ENCODE measurements at places on chromosomes 6 and 20.

GRCh38 chr20:34983089-34983820, 27.6 kb downstream of the MYH7B start:
- DNase-seq, result no peak

DNA sequence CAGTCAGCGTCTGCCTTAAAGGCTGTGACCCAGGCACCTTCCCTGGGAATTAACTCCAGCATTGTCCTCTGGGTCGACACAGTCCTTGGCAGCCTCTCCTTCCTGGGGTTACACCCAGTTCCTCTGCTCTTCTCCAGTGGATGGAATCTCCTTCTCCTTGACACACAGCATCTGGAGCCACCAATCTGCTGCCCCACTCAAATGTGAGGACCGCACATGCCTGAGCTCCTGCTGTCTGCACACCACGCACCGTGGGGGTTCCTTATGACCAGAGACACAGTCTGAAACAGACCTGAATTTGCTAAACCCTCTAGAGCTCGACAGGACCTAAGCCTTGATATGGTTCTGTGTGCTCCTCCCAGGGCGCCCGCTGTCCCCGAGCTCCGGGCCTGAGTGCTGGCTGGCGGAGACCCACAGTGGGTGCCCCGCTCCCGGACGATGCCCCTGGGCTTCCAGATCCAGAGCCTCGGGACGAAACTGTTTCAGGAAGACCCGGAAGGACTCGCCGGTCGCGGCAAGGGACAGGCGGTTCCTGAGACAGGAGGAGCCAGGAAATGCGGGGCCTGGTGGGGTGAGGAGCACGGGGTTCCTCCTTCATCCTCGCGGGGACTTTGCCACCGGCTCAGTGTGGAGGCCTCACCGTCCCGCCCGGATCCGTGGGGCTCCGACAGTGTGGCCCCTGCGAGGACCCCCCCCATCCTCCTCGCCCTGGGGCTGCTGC, 2.5 kb upstream of the RAET1G start:
- DNase-seq, result no peak

DNA sequence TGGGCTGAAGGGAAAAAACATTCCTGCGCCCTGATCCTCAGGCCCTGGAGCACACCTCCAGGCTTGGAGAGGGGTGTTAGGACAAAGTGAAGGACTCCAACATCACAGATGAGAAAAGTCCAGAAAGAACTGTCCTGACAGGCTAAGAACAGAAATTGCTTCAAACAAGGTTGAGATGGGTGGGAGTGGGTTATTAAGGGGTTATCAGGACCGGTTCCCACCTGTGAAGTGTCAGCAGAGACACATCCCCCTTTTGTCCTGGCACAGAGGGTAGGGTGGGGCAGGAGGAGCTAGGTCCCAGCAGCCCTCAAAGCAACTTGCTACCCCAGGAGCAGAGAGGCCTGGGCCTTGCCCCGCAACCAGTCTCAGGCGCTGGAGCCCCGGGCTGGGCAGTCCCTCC, 3.5 kb downstream of the SPDEF start:
- no peak for DNase-seq

- DNase-seq, result no peak
Observed at GRCh38 chr20:32454164-32455145, 96.3 kb downstream of the ASXL1 start.

DNA sequence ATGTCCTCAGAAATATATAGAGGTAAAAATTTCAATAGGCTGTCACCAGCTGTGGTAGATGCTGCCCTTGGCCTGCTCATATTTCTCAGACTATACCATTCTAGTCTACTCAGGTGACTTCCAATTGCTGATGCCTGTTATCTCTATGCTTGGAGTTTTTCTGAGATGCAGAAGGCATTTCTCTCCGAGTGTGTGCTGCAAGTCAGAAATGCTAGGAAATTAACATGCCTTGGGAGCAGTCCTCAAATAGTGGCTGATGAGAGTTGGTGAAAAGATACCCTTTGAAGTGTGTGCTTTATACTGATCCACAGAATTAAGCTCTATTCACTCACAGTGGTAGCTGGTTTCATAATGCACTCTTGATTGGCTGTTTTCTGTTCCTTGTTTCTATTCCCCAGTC, 43.2 kb upstream of the PKIB start:
- no peak for DNase-seq

- DNase-seq, result no peak
Observed at GRCh38 chr6:152117156-152118133, 310.0 kb downstream of the ESR1 start.

DNA sequence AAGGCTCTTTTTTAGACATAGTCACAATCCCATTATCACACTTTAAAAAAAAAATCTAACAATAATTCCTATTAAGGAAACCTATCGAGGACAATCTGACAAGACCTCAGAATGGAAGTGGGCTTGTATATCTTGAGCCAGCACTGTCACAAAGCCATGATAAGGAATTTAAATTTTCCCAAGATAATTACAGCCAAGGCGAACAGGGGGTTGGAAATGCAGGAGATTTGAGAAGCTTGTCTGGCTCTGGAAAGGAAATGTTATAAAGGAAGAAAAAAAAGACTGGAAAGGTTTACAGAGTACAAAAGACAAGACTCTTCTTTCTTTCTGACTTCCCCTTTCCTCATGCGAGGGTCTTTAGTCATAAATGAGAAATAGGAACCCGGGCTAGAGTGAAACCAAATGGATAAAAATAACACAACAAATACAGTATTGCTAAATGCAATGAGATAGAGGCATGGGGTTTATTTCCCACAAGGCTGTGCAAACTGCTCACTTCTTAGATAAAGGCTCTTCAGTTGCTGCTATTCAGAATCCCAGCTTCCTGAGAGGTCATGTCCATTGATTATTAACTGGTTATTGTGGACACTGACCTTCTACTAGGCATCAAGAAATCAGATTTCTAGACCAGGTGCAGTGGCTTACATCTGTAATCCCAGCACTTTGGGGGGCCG, 13.4 kb upstream of the GHRH start:
- no peak for DNase-seq

- no peak for DNase-seq
Observed at GRCh38 chr6:37515712-37516075, 16.0 kb upstream of the CCDC167 start.

GRCh38 chr20:49496043-49496442, 13.6 kb upstream of the KCNB1 start:
- DNase-seq, result no peak

DNA sequence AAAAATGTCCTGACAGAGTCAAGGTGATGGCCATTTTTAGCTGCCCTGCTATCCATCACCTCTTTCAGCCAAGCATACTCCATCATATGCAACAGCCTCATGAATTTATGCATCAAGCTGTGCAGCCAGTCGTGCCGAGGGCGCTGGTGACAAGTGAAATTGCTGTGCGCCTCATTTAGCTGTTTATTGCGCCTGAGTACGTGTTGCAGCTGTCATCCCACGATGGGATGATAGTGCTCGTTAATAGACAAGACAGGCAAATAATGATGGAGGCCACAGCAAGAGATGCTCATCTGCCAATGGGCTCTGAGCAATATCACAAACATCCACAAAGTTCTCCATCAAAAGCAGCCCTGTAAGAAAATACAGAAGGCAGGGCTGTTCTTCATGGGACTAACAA, 562.3 kb upstream of the POU3F2 start:
- no peak for DNase-seq

- DNase-seq, result no peak
Observed at GRCh38 chr20:17642404-17643269, 39.4 kb downstream of the RRBP1 start.

GRCh38 chr6:43786664-43787329, 16.8 kb downstream of the VEGFA start:
- no peak for DNase-seq

DNA sequence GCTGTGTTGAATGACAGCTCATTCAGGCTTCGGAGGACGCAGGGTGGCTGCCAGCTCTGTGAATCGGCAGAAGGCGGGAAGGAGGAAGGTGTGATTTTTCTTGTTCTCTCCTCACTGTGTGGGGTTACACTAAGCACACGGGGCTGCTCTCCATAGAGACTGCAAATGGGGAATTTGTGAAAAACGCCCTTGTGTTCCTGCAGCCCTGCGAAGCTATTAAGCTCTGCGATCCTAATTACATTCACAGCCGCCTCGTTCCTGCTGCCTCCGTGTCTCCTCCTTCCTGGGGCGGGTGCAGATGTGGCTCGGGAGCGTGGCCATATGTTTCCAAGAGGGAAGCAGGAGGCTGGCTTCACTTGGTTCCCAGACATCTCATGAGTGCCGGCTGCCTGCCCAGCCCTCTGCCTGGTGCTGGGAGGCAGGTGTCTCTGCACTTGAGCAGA, 124.0 kb downstream of the TOX2 start:
- no peak for DNase-seq

- no peak for DNase-seq
Observed at GRCh38 chr6:105164418-105164817, 15.4 kb downstream of the POPDC3 start.

GRCh38 chr20:23666189-23666588, 22.6 kb downstream of the CST4 start:
- DNase-seq, result no peak

DNA sequence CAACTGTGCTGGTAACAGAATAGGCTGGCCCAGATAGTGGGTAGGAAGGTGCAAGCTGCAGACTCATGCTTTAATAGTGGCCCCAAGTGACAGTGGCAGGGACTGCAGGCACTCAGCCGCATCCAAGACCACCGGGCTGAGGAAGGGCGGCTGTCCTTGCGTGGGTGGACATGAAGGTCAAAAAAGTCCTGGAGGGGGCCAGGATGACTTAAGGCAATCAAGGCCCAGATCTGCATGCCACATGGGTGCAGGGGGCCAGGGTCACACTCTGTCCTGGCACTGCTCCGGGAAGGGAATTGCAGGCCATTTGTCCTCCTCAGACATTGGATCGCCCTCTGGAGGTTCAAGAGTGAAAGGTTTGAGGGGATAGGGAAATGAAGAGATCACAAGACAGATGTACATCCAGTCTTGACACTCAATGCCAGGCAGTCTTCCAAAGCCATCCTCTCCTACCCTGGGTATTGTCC, 10.4 kb upstream of the VNN2 start:
- DNase-seq, result peak; percentile 8

- DNase-seq, result no peak
Observed at GRCh38 chr6:82068721-82069120, 178.8 kb downstream of the IBTK start.

DNA sequence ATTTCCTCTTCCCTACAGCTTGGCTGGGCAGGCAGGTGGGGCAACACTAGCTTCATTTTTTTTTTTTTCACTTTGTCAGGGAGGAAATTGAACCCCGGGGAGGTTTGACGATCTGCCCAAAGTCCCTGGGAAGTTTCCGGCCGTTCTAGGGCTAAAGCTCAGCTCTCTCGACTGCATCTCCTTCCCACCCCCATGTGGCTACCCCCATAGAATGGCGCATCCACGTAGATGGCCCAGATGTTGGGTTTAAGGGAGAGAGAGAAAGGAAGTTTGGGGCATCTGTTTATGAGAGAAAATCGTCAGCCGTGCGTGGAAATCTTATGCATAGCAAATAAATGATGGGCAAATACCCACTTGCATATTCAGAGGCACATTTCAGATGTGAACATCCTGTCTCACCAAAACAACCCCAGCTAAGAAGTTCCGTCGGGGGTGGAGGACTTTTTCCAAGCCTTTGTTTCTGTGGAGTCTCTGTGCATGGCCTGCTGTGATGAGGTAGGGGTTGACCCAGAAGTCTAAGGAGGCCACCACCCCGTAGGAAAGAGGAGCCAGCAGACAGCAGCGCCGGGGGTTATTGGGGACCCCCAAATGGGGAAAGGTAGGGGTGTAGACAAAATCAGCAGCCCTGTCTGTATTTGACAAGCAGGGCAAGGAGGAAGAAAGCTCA, 40.5 kb upstream of the ZNF831 start:
- DNase-seq, result no peak

DNA sequence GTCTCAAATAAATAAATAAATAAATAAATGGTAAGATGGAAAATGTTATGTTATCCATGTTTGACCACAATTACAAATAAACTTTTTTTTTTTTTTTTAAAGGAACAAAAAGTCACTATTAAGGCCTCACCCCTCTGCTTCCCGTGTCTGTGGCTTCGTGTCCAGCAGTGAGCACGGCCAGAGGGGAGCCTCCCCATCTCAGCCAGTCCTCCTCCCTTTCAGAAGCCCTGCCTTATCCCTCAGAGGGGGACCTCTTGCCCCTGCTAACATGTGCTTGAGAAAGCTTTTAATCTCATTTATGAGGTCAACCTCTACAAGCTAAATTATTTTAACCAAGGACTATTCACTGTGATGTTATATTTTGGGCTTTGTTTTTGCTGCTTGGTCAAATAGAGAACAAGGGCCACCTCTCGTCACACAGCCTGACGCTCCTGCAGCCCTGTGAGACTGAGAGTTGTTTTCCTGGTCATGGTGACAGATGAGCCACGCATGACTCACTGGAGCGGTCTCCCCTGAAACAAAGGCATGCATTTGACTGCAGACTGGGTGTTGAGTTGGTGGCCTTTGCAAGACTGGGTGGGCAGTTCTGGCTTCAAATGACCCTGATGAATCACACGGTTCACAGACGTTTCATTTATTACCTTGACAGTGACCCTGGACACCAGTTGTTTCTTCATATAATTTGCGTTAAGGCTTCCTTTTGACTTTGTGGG, 131.8 kb downstream of the TIAM2 start:
- no peak for DNase-seq

DNA sequence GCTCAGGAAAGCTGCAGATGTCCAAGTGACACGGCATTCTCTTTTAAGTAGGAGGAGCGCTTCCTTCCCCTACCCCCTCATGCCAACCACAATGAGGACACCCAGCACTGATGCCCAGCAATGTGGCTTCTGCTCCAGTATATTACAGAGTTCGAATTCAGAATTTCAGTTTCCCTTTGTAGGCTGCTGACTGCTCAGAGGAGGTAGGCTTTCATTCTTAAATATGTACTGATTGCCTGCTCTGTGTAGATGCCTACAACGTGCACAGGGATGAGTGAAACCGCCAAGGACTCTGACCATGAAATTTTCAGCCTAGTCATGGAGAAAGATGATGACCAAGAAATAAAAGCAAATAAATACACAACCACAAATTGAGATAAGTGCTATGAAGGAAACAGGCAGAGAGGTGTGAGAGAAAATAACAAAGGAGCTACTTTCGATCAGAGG, 50.9 kb upstream of the TNFAIP3 start:
- DNase-seq, result no peak

GRCh38 chr6:148375401-148375800, 32.8 kb downstream of the SASH1 start:
- no peak for DNase-seq

GRCh38 chr6:48826152-48826515, 636.9 kb downstream of the MMUT start:
- DNase-seq, result no peak

DNA sequence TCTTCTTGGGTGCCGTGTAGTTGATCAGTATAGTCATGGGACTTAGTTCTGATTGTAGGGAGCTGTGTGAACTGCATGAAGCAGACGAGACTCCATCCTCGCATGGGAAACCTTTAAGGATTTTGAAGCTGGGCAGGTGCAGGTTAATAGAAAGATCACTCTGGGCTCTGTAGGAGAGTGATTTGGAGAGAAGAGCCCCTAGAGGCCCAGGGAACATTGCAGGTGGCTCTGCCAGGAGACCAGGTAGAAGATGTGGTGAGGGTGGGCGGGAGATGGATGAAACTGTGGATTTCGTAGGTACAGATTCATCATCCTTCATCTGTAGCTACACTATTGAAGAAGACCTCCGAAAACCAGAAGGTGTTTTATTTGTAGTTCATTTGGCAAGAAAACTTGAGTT, 53.3 kb downstream of the UTRN start:
- DNase-seq, result no peak

Measured in CD8-positive, alpha-beta memory T cell (primary cell).